ENCODE measurements at places on chromosomes 4 and X. TPM values are rescaled to one million over a fixed set of nuclear protein-coding genes. Genes with fewer than 3 reads are reported as not detected.

- peak within 1 kb of the TSS; percentile 55 for H3K4me3 ChIP-seq
- H3K27me3 ChIP-seq, result peaks cover 40% of the 10 kb centered on the region
- DNase-seq, result peak; percentile 51
- peaks cover 17% of the 10 kb centered on the region for H3K4me1 ChIP-seq
- H3K27ac ChIP-seq, result peak within 1 kb of the TSS; percentile 32
Observed at GRCh38 chr4:89836897-89837384, at the start of gene SNCA. Gene SNCA, minus strand, starts transcription at chr4:89837161. Its CDS starts 1,494 bp downstream, at chr4:89835667.

- peaks cover 12% of the 10 kb centered on the region for H3K27me3 ChIP-seq
- no peak overlapping the region for H3K4me3 ChIP-seq
- H3K27ac ChIP-seq, result no peak overlapping the region
- H3K36me3 ChIP-seq, result no peaks in the 10 kb centered on the region
- H3K4me1 ChIP-seq, result no peaks in the 10 kb centered on the region
Observed at GRCh38 chrX:134683351-134684005, 25.2 kb upstream of the PLAC1 start.

- no peak overlapping the region for H3K27ac ChIP-seq
- peak; percentile 34 for DNase-seq
- peaks cover 9% of the 10 kb centered on the region for H3K27me3 ChIP-seq
- no peak overlapping the region for H3K4me3 ChIP-seq
- no peaks in the 10 kb centered on the region for H3K36me3 ChIP-seq
Observed at GRCh38 chrX:140766024-140766611, 56.6 kb downstream of the LINC00632 start.

DNA sequence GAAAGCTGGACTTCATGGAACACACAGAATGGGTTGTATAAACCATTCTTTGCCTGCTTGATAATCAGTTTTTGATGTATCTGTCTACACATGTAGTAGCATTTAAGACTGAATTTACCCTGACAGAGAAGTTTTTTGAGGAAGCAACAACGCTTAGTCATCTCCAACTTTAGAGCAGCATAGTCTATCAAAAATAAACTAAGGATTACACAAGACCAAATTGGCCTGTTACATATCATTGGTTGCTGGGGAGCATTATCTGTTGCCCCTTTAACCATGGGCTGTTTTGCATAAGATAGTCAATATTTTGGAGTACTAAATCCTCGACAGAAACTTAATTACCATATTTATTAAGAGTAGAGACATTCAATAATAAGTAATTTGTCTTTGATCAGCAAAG, 347.4 kb downstream of the FAM47B start:
- no peaks in the 10 kb centered on the region for H3K4me1 ChIP-seq
- no peak for DNase-seq
- no peak overlapping the region for H3K27ac ChIP-seq

- H3K4me3 ChIP-seq, result no peak overlapping the region
- peaks cover 7% of the 10 kb centered on the region for H3K4me1 ChIP-seq
- H3K27ac ChIP-seq, result no peak overlapping the region
- no peak for DNase-seq
- H3K36me3 ChIP-seq, result no peaks in the 10 kb centered on the region
Observed at GRCh38 chr4:183635741-183636140, 23.2 kb downstream of the RWDD4 start.

Gene TCEAL4
- total RNA-seq, result 138 TPM

Gene IL21
- not detected for total RNA-seq

Gene AKAP14
- not detected for total RNA-seq

- H3K27ac ChIP-seq, result no peak overlapping the region
- DNase-seq, result no peak
- H3K36me3 ChIP-seq, result no peaks in the 10 kb centered on the region
- H3K27me3 ChIP-seq, result no peaks in the 10 kb centered on the region
- H3K4me1 ChIP-seq, result no peaks in the 10 kb centered on the region
- H3K4me3 ChIP-seq, result no peak overlapping the region
Observed at GRCh38 chr4:100519205-100519604, 1.4 kb upstream of the EMCN start.

Gene FMR1NB
- total RNA-seq, result not detected

Gene TRO
- total RNA-seq, result 4.8 TPM

Gene IL13RA2
- 0.95 TPM for total RNA-seq

DNA sequence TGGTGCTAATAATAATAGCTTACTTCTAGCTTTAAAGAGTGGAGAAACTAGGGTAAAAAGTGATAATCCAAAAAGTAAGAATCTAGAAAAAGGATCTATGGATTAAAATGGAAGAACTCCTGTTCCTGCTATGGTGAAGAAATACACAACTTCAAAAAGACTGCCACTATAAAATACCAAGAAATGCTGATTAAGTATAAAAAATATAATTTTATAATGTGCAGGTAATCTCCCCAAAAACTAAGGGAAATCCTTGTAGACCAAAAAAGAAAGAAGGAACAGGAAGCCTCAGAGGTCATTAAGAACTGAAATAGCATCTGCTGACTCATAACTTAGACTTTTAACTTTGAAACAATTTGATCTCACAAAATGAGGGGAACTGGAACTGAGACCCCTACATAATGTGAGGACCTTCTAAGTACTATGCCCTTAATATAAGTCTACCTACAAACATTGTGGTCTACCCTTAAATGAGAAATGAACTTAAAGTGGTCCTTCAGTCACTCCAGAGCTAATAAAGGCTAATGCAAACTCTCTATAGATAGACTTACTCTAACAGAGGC, 50.6 kb upstream of the SRPX start:
- no peak overlapping the region for H3K4me3 ChIP-seq
- no peak for DNase-seq
- no peaks in the 10 kb centered on the region for H3K36me3 ChIP-seq
- H3K27ac ChIP-seq, result no peak overlapping the region
- peaks cover 5% of the 10 kb centered on the region for H3K27me3 ChIP-seq

- H3K4me3 ChIP-seq, result no peak overlapping the region
- no peaks in the 10 kb centered on the region for H3K27me3 ChIP-seq
- H3K27ac ChIP-seq, result no peak overlapping the region
- H3K4me1 ChIP-seq, result no peaks in the 10 kb centered on the region
- no peaks in the 10 kb centered on the region for H3K36me3 ChIP-seq
- DNase-seq, result no peak
Observed at GRCh38 chr4:79621061-79621460, 213.0 kb upstream of the GK2 start.

GRCh38 chrX:118502161-118502789, 6.7 kb downstream of the DOCK11 start:
- H3K36me3 ChIP-seq, result no peaks in the 10 kb centered on the region
- H3K4me1 ChIP-seq, result no peaks in the 10 kb centered on the region
- H3K27me3 ChIP-seq, result peaks cover 16% of the 10 kb centered on the region
- no peak for DNase-seq

GRCh38 chr4:6633091-6633906, 7.2 kb upstream of the MRFAP1 start:
- DNase-seq, result peak; percentile 82
- no peaks in the 10 kb centered on the region for H3K4me1 ChIP-seq
- H3K27ac ChIP-seq, result peak overlapping the region; percentile 41
- no peaks in the 10 kb centered on the region for H3K27me3 ChIP-seq
- no peak overlapping the region for H3K4me3 ChIP-seq

Gene CT45A5
- not detected for total RNA-seq

Gene HTN3
- total RNA-seq, result not detected

GRCh38 chr4:20496068-20496467, 204.2 kb upstream of the PACRGL start:
- no peaks in the 10 kb centered on the region for H3K27me3 ChIP-seq
- no peak overlapping the region for H3K4me3 ChIP-seq
- no peak overlapping the region for H3K27ac ChIP-seq
- H3K4me1 ChIP-seq, result no peaks in the 10 kb centered on the region
- no peaks in the 10 kb centered on the region for H3K36me3 ChIP-seq

- no peaks in the 10 kb centered on the region for H3K4me1 ChIP-seq
- no peaks in the 10 kb centered on the region for H3K36me3 ChIP-seq
- no peak overlapping the region for H3K4me3 ChIP-seq
Observed at GRCh38 chrX:101195442-101196173, 24.0 kb upstream of the DRP2 start.

Gene MAGEB1
- not detected for total RNA-seq

- no peak for DNase-seq
- H3K4me3 ChIP-seq, result no peak overlapping the region
- H3K36me3 ChIP-seq, result no peaks in the 10 kb centered on the region
- H3K27me3 ChIP-seq, result no peaks in the 10 kb centered on the region
- H3K4me1 ChIP-seq, result no peaks in the 10 kb centered on the region
- H3K27ac ChIP-seq, result no peak overlapping the region
Observed at GRCh38 chrX:32281853-32282252, 929.5 kb downstream of the DMD start.

- H3K4me3 ChIP-seq, result no peak overlapping the region
- no peaks in the 10 kb centered on the region for H3K4me1 ChIP-seq
- H3K27ac ChIP-seq, result no peak overlapping the region
Observed at GRCh38 chr4:104489731-104490095, 5.0 kb downstream of the CXXC4 start.

Measured in adrenal gland (tissue), 19 donors.